ENCODE measurements at places on chromosomes 4 and X.

DNA sequence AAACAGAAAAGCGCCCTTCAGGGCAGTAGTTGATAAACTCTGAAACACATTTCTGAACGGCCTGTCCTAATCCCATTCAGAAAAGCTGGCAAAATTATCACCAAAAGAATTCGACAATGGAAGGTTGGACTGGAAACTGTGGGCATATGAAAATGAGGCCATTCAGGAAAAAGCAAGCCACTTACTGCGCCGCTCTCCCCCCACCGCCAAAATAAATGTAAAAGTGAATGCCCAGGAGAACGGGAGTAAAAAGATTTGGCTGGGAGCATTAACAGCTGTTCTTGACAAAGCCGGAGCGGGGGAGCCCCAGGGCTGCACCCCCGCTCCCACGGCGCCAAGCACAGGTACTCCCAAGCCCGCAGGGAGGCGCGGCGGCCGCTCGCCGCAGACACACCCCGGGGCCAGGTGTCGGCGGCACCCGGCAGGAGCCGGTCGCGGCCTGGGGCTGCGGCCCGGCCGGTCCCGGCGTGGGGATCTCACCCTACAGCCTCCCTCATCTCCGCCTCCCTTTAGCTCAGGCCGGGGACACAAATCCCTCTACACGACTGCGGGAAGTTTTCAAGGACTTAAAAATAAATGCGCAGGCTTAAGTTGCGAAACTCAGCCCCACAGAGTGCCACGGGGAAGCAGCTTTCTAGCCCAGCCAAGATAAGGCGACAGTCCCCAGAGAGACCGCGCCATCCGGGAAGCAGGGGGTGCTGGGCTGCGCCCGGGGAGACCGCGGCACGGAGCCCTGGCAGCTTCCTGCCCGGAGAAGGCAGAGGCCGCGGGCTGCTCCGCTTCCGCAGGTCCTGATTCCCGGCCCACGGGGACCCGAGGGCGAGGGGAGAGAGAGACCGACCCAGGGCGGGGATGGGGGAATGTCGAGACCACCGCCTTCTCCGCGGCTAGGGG, 593 bp downstream of the SH3RF1 start:
- DNase-seq: peak; percentile 76

- no peak for DNase-seq
Observed at GRCh38 chr4:3492741-3493719, 29.9 kb downstream of the DOK7 start.

- DNase-seq: no peak
Observed at GRCh38 chrX:45758319-45758718, 557.6 kb upstream of the DIPK2B start.

GRCh38 chr4:41205854-41206460, 8.4 kb downstream of the APBB2 start:
- no peak for DNase-seq

Data from dorsolateral prefrontal cortex (tissue), 122 donors.